HFF-Myc (cell line): ENCODE measurements at places on chromosomes 13 and 19.
A peak's percentile ranks its signal among the peaks of the same experiment; 100 is the strongest.

GRCh38 chr13:20116213-20116612, 44.6 kb downstream of the GJA3 start:
- no peak for DNase-seq

DNA sequence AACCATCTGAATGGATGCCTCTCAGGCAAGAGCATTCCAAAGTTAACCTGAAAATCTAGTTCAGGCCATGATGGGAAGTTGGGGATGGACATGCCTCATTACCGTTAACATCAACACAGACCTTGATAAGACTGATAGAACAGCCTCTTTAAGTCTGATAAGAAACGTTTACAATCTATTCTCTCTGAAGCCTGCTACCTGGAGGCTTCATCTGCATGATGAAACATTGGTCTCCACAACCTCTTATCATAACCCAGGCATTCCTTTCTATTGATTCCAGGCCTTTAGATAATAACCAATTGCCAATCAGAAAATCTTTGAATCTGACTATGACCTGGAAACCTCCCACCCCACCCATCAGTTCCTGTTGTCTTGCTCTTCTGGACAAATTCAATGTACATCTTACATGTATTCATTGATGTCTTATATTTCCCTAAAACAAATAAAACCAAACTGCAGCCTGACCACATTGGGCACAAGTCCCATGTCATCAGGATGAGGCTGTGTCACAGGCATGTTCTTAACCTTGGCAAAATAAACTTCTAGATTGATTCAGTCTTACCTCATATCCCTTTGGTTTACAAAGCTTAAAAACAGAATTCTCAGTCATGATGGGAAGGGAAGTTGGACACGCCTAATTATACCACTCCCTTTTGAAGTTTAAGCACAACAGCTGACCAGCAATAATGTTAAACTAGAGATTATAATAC, 843.8 kb upstream of the SPRY2 start:
- DNase-seq, result no peak

- no peak for DNase-seq
These were observed 342.6 kb downstream of the MZT1 start for GRCh38 chr13:72384879-72385278.

GRCh38 chr13:27113436-27113835, 58.2 kb downstream of the USP12 start:
- DNase-seq, result no peak

DNA sequence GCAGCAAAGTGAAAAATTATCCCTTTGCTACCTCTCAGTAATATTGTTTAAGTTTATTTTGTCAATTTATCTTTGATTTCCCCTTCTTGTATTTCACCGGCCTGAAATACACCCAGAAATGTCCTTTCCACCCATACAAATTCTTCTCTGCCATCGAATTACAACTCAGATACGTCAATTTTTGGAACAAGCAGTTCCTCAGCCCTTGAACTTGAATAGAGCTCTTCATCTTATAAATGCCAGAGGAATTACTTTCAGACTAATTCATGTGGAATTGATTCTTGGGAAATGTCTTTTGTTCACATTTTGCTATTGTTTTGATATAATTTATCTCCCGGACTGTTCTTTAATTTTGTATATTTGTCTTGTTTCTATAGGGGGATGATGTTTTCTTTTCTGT, 1359.3 kb upstream of the MIR17HG start:
- no peak for DNase-seq

- DNase-seq, result no peak
These were observed 88.8 kb downstream of the ZNF429 start for GRCh38 chr19:21593934-21594820.

- DNase-seq, result no peak
These were observed 60.4 kb downstream of the COL4A1 start for GRCh38 chr13:110246530-110246929.

DNA sequence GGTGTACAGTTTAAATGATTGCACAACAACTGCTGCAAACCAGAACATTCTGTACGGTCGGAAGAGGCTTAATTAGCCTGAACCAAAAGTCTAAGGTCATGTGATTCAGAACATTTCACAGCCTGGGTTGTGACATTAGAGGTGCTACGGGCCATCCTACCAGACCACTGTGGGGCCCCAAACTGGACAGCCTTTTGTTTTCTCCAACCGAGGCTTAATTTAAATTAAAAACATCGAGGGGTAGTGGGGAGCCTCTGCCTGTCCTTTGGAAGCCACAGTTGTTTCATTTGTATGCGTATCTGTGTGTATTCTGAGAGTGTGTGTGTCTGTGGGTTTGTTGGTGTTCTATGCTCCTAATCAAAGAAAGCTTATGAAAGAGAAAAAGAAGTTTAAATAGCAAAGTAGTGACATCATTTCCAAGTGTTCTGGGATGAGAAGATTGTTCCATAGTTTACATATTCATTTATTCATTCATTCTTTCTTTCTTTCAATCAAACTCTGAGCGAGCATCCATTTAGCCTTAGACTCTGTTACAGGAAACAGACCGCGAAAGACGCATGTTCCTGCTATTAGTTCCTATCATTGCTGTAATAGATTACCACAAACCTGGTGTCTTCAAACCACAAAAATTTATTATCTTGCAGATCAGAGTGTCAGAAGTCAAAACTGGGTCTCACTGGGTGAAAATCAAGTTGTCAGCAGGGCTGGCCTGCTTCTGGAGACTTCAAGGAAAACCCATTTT, 444.8 kb downstream of the FOXO1 start:
- no peak for DNase-seq

DNA sequence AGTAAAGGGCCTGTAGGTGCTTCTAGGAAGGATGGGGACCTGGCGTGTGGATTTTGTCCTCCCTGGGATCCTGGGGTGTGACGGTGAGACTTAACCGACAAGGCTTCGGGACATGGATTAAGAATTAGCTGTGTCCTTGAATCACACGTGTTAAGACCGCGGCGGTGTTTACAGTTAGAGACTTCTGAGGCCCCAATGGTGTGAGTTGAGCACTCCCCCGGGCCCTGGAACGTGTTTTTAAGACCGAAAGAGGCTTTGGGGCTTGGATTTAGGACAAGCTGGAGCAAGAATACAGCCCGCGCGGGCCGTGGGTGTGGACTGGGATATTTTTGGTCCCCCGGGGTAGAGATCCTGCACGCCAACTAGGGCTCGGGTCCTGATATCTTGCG, 1.2 kb upstream of the SLC27A1 start:
- DNase-seq, result no peak

DNA sequence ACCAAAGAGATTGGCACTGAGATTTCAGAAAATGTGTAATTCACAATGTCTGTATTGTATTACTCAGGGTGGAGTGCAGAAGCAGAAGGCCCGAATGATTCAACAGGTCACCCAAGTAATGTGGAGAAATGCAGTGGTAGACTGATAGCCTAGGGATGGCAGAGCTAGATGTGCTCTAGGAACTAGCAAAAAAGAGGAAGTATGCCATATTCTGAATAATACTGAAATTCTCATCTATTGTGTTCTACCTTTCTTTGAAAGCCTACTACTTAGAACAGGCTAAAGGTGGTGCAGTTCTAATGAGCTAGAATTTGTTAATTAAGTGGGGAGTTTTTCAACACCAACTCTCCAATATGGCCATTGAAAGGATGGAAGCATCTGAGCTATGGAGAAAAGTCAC, 1449.8 kb upstream of the MIR17HG start:
- DNase-seq, result no peak

DNA sequence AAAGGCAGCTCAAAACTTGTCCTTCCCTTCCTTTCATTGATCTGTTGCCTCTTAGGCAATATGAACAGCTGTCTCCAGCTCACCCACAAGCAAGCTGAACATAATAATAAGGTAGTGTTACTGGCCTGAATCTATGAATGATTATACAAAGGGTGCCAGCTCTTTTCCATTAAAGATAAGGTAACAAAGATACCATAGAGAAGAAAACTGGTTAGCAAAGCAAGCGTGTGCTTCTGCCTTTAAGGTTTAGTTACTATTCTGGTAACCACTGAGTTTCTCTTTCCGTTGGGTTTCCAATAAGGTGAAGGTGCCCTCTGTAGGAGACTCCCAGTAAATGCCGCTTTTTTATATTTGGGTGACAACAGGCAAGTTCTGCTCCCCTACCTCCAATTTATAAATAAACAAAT, 12.1 kb upstream of the DACH1 start:
- peak; percentile 22 for DNase-seq

DNA sequence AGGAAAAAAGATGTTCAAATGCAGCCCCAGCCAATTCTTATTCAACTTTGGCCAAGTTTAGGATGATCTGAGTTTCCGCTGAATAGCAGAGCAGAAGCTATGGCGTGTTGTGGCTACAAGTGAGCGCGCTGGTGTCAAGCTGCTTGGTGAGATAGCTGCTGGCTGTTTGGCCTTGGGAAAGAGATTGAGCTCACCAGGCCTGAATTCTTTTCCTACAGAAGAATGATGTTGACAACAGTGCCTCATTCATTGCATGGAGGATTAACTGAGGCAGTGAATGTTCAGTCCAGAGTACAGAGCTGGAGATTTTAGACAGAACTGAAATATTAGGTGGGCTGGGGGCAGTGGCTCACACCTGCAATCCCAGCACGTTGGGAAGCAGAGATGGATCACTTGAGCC, 31.5 kb upstream of the MAP3K10 start:
- no peak for DNase-seq

DNA sequence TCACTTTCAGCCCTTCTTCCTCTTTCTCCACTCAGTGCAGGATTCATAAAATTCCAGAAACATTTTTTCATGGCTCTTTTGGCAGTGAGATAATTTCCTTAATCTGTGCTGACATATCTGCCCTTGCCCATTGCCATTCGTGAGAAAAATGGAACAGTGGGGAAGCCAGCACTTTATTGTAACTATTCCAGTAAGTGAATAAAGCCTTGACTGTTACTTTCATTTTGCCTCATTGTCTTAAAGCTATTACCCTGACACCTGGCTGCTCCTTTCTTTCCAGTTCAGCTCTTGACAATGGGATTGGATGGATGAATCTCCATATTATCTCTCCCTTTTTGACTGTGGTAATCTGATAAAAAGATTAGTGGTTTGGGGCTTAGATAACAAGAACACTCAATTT, 1068.1 kb upstream of the PCDH20 start:
- DNase-seq, result no peak

DNA sequence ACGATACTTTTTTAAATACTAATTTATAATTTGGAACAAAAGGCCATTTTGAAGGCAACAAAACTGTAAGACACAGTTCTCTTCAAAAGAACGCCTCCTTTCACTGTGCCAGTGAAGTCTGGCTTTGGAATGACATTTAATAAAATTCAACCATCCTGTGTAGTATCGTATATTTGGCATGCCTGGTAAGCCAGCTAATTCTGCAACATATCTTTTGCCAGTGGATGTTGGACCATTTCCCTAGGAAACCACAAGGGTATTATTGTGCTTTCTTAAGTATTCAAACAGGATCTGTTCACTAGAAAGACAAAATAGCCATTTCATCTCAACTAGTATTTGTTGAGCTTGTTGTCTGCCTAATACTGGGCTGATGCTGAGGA, 111.6 kb downstream of the RGCC start:
- no peak for DNase-seq

DNA sequence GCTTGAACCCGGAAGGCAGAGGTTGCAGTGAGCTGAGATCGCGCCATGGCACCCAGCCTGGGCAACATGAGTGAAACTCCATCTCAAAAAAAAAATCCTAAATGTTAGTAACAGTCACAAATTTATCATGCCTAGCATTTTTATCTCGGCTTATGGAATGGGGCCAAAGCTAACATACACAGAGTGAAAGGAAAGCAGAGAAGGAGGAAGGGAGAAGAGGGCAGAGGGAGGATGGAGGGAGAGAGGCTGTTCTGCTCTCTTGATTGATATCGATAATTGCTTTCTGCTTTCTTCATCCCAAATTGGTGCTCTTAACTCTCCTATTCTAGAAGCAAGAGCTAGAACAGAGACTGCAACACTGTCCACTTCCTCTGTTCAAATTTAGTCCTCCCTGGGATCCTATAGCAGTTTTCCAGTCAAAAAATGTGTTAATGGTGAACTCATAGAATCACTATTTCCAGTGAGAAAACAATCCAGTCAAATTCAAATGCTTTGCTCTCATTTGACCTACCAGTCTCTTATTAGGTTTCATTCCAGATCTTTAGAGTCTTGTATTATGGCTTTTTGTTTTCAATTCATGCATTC, 15.8 kb upstream of the TUBGCP3 start:
- DNase-seq, result no peak

- DNase-seq, result no peak
These were observed 88.1 kb downstream of the SCGB2B2 start for GRCh38 chr19:34588846-34589245.

DNA sequence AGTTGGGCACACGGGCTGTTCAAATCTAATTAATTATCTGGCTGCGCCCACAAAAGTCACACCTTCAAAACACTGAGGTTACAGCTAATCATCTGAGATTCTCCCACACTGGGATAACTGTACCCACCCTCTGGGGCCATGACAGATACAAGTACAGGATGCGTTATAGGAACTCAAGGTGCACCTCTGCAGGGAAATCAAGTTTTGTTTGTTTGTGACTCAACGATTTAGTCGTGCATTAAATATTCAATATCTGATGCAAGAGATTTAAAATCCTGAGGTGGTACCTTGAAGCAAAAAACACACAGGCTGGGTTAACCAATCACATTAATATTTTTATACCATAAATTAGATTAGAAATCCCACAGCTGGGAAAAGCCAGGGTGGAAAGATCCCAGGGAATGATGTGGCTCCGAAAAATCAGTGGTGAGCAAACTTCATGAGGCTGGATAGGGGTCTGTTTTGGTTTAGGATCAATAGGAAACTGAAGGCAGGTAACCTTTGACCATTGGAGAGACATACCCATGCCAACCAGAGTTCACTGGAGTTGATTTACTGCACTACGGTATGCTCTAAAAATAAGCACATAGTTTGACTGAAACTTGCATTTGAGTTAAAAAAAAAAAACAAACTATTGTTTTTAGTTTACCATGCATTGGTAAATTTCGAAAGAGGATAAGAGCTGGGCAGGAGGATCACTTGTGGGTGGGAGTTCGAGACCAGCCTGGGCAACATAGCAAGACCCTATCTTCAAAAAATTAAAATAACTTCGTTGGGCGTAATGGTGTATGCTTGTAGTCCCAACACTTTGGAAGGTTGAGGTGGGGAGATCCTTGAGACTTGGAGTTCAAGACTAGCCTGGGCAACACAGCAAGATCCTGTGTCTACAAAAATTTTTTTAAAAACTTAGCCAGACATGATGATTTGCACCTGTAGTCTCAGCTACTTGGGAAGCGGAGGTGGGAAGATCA, 23.9 kb upstream of the CEBPG start:
- no peak for DNase-seq
